ENCODE measurements at places on chromosomes 12 and 14.

GRCh38 chr14:89845346-89845745 is 109.2 kb downstream of the EFCAB11 start:
- no peak for DNase-seq

DNA sequence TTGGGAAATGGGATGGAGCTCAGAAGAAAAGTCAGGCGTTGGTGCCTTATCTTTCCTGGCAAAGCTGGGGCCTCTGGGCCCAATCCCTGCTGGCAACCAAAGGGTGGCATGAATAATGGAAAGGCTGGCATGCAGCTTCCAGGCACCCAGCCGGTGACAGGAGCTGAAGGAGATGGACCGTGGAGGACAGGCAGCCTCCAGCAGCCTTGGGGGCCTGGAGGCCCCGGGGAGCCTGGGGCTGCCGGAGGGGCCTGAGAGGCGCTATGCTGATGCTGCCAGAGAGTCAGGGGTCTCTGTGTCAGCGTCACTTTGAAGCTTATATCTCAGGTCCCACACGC is 38.2 kb upstream of the EML1 start:
- DNase-seq: no peak

GRCh38 chr14:33777681-33778080 is 173.2 kb downstream of the EGLN3 start:
- no peak for DNase-seq

DNA sequence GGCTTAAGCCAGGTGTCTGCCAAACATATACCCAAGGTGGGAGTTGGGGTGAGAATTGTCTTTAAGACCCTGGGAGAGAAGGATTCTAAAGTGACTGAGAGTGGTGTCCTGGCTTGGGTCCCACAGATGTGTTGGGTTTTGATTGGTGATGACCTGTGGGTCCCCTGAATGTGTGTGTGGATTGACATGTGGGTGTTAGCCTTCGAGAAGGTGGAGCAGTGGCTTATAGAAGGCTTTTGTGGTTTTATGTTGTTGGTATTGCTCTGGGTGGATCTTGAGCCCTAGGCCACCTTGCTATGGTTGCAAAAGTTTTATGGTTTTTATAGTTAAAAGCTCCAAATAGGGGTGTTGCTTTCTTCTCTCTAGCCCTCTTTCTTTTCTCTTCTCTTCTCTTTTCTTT is 29.7 kb downstream of the PLEKHG3 start:
- no peak for DNase-seq

DNA sequence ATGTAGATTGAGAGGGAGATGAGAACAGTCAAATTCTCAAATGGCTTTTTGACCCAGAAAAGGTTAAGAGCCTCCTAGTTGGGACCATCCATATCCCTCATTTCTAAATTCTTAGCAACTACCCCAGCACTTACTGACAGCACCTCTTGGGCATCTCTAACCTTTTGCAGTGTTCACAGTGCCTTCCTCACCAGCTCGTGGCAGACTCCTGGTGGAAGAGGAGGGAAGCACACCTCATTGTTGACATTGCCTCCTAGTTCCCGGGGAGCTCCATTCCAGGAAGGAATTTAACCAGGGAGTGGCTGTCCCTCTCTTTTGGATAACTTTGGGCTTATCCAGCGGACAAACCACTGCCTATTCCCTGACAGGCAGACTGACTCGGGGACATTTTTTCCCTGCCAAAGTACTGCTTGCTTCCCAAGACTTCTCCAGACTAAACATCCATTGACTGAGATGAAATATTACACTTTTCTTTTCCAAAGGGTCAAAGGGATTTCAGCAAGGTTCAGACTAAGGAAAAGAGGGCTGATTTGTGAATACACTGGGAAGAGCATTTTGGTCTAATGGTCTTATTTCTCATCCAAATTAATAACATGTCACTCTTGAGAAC is 9.0 kb upstream of the OR6J1 start:
- DNase-seq: peak; percentile 19

- no peak for DNase-seq
Observed at GRCh38 chr12:72647139-72647538, 375.0 kb downstream of the TRHDE start.

DNA sequence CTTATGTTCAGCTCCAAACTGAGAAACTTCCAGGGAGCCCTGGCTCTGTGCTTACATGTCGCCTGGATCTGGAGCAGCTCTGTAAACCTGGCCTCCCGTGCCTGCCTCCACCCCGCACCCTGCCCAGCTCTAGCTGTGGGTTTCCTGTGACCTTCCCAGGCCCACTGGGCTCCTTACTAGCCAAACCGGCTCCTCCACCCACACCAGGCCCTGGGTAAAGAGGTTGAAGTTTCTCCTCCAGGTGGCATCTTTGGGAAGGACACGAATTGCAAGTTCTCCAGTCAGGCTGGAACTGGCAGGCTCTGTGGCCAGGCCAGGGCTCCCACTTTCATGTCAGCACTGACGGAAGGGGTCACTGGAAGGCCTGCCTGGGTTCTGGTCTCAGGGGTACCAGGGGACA is 60.9 kb upstream of the ZFP36L1 start:
- no peak for DNase-seq

DNA sequence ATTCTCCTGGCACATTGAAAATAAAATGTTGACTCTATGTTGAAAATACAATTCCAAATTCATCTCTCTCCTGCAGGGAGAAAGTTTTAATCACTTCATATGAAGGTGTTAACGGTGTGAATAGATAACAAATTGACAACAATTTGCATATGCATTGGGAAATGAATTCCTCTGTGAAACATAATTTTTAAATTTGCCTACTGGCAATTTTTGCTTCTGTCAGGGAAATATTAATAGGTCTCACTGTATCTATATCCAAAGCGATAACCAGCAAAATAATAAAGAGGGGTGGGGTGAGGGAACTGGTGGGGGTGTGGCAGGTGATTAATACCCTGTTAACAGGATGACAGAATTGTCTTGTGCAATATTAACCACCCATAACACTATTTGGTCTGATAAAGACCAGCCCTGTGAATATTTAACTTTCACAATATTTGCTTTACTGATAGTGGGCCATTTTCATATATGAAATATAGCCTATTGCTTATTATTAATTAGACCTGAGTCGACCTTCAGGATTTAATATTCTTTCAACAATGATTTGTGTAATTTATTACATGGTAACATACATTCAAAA is 239.0 kb upstream of the SSTR1 start:
- no peak for DNase-seq

- no peak for DNase-seq
Observed at GRCh38 chr14:24237463-24237955, 4.8 kb downstream of the GMPR2 start.

GRCh38 chr14:56199982-56200577 is 81.9 kb downstream of the PELI2 start:
- DNase-seq: no peak

DNA sequence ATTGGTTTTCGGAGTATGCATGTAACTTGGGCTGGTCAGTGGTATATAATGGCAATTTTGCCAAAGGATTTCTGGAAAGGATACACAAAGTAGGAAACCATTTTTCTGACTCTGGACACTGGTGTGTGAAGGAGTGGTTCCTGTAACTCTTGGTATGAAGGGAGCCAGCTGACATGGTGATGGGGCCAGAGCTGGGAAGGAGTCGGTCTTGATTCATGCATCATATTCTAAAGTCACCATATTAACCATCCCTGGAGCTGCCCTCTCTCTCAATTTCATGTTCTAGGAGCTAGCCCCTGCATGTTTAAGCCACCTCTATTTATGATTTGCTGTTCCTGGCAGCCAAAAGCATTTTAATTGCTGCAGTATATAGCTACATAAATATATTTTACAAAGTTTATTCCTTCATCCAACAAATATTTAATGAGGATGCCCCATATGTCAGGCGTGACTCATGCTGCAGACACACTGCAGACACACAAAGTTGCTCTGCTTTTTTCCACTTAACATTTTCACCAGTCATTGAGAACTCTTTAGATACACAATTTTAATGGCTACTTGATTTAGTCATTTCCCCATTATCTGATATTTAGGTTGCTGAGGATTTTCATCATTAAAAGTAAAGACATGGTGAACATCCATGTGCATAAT is 78.7 kb upstream of the PSMC1 start:
- DNase-seq: no peak

DNA sequence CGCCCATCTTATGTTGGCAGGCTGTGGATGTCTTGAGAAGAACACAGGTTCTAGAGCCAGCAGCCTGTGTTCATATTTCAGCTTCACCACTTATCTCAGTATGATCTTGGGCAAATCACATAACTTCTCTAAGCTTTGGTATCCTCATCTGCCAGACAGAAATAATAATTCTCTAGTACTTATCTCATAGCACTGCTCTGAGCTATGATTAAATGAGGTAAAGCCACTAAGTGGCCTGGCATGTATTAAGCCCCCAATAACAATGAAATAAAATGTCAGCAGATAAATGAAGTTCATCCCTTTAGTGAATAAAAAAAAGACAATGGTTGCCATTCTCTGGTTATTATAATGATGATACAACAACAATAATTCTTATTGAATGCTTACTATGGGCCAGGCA is 104.9 kb upstream of the EEA1 start:
- DNase-seq: no peak

GRCh38 chr14:95240859-95241813 is 78.6 kb downstream of the CLMN start:
- no peak for DNase-seq

- no peak for DNase-seq
Observed at GRCh38 chr12:99027461-99027860, 382.4 kb downstream of the APAF1 start.

GRCh38 chr12:13534645-13535398 is 338.3 kb downstream of the EMP1 start:
- DNase-seq: peak; percentile 52

DNA sequence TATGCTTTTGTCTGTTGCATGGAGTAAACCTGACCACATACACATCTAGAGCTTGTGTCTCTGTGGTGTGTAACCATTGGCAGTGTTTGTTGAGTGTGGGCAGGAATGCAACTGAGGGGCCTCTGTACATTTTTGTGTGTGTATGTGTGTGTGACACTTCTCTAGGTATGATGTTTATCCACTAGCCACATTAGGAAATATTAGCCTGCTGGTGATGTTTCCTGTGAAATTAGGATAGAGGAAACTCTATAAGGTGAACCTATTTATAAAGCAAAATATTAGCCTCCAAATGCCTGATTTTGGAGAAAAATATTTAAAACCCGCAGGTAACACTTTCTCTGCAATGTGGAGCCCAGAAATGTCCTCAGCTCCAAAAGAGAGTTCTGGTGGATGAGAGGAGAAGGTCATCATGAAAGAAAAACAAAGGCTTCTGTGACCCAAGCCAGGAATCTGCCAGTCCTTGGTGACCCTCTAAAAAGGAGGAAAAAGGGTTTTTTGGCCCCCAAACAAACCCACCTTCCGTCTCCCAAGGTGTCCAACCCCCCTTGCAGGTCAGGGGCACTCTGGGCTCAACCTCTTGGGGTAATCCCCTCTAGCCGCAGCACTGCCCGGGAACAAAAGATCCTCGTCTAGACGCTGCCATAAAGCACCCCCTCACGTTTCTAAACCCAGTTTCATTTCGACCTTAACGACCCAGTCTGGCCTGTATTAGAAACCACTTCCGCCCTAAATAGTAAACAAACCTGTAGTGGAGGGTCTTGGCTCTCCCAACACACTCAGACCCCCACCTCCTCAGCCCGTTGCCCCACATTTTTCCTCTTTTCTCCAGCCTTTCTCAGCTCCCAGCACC is 3.1 kb upstream of the HOTAIR start:
- DNase-seq: no peak

- no peak for DNase-seq
Observed at GRCh38 chr14:89828471-89829165, 125.9 kb downstream of the EFCAB11 start.

GRCh38 chr14:99192028-99192621 is 79.9 kb downstream of the BCL11B start:
- peak; percentile 89 for DNase-seq

DNA sequence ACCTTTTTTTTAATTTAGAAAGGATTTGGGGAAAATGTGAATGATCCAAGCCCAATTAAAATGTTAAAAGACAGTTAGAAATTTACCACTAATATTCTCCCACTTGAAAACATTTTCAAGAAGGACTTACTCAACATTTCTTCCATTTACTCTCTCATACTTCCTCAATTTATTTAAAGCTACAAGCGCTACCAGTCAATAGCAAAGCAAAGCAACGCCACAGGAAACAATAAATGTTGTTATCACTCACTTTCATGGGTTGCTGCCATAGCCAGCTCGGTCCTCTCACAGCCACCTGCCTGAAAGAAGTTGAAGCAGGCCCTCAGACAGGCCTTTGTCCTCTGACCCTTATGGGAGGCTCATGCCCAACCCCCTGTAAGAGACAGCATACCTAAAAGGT is 6.0 kb upstream of the SOS2 start:
- no peak for DNase-seq

DNA sequence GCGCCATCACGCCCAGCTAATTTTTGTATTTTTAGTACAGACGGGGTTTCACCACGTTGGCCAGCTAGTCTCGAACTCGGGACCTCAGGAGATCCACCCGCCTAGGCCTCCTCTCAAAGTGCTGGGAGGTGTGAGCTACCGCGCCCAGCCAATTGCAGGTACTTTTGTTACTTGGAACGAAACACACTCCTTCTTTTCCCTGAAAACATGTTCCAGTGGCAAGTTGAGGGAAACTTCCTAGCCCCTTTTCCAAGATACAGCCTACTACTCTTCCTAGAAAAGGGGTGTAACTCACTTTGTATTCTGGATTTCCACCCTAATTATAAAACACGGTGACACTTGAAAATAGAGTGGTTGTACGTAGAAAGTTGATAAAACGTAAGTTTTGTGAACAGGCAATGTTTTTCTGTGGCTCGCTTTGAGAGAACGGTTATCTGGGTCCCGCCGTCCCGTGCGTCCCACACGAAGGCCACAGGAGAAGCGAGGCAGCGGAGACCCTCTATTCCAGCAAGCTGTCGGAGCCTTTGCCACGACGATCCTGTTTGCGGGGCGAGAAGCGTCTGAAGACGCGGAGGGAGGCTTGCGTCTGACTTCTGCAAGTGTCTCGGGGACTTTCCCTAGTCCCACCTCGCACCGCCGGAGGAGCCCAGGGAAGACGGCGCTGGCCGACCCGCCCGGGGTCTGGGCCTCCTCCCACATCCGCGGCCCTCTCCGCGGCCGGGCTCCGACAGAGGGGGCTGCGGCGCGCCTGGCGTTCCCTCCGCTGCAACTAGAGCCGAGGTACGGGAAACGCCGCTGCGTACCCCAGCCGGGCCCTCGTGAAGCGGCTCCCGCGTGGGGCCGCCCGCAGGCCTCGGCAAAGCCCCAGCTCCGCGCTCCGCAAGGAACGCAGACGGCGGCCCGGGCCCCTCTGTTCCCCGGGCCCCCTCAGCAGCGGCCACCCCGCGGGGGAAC is 745 bp downstream of the CDCA4 start:
- peak; percentile 44 for DNase-seq

DNA sequence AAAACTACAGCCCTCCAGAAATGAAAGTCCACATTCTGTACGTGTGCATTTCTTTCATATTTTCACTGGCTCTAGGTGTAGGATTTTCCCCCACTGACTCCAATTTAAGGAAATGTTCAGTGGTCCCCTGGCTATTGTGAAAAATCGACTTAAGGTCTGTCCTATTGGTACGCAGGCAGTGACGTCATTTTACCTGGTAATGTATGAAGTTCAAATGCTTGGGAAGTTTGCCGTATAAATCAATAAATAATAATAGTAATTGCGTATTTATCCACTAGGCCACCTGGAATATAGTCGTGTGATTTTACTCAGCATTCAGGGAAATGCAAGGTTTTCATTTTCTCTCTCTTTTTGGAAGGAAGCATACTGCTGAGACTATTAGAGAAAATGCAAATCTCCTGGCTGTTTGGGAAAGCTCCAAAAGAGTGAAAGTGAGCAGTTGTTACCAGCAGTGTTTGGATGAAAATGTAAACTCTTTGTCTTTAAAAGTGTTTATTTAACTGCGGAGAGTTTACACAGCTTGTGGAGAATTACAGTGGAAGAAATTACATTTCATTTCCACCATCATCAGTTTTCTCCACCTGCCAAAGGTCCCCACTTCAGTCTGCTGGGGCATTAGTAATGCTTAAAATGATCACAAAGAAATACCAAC is 107.0 kb downstream of the EXOC5 start:
- no peak for DNase-seq

Measured in hindlimb muscle (tissue), 1 donor.